ENCODE measurements at places on chromosomes 11 and 22.
A peak's percentile ranks its signal among the peaks of the same experiment; 100 is the strongest.

- peak; percentile 77 for DNase-seq
Measured at GRCh38 chr11:65491614-65492386, 7.0 kb upstream of the MALAT1 start.

- no peak for DNase-seq
Measured at GRCh38 chr11:13594044-13594443, 74.4 kb upstream of the FAR1 start.

- no peak for DNase-seq
Measured at GRCh38 chr22:31127181-31127772, 4.5 kb downstream of the INPP5J start.

DNA sequence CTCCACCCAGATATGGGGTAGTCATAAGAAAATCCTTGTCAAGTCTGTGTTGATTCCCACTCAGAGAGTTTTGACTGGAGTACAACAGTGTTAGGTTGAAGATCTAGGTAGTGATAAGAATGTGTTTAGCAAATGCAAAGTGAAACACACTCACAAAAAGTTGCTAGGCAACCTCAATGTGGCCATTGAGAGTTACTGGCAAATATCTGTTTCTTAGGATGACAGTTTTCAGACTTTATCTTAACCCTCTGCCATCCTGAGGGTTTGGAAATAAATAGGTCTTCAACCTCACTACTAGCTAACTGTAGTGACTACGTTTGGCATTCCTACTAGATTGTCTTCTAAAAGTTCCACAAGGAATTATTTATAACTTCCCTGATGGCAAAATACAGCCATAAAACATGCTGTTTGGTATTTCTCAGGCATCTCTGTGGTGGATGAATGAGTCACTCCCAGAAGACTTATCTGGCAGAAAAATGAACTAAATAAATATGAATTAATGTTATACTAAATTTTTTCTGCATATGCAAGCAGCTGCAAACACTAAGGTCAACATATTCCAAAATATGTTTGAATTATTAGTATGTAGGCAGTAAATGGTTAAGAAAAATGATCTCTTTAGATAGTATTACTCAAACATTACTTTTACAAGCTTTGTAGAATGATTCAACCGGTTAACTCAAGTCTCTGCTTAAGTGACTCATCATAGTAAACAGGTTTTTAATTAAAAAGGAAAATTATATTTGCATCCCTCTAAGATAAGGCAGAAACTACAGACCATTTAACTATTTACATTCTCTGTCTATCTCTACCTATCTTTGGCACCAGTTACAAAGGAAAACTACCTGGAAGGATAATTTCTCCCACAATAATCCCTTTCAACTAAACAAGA lies 17.1 kb upstream of the SYTL2 start:
- no peak for DNase-seq

- DNase-seq = no peak
Measured at GRCh38 chr22:39546889-39547586, 14.5 kb upstream of the RPS19BP1 start.

DNA sequence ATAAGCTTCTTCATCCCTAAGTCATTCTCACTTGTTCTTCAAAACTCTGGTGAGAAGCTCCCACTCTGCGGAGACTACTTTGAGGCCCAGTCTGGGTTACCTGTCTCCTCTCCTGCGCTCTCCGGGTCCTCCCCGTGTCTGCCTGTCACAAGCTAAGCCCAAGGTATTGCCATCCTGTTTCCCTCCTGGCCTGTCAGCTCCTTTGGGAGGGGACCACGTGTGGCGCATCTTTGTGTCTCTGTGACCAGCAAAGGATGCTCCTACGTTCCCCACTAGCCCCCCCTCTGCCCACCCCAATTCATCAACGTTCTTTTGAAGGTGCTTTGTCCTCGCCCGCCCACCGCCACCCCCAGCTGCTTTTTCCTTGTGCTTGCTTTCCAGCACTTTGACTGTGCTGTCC lies 31.8 kb upstream of the FBLN1 start:
- DNase-seq = no peak

GRCh38 chr11:118596224-118597146 lies 10.9 kb upstream of the PHLDB1 start:
- no peak for DNase-seq

DNA sequence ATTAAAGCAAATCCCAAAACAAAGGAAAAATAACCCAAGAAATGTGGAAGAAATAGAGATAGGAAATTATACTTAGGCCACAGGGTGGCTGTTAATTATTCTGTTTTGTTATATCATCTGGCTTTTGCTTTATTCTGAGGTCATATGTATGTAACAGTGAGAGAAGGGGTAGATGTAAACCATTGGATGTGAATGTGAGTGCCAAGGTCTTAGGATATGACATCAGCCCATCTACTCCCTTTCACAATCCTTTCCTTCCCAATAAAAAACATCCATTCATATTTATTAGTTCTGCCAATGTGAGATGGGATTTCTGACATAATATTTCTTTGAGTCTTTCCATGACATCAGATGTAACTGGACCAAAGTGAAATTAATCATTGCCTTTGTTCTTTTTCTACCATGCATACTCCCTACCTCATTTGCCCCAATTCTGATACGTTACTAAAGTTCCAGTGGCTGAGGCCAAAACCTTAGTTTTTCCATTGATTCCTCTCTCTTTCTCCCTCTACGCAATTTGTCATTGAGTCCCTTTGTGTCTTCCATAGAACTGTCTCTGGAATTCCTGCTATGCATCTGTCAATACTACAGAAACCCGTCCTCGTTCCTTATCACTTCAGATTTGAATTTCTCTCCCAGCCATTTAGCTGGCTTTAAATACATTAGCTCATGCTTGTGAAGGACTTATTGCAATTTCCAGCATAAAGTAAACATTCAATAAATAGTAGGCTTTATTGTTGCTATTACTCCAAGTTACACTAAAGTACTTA lies 170.3 kb downstream of the ARHGAP42 start:
- DNase-seq = no peak

DNA sequence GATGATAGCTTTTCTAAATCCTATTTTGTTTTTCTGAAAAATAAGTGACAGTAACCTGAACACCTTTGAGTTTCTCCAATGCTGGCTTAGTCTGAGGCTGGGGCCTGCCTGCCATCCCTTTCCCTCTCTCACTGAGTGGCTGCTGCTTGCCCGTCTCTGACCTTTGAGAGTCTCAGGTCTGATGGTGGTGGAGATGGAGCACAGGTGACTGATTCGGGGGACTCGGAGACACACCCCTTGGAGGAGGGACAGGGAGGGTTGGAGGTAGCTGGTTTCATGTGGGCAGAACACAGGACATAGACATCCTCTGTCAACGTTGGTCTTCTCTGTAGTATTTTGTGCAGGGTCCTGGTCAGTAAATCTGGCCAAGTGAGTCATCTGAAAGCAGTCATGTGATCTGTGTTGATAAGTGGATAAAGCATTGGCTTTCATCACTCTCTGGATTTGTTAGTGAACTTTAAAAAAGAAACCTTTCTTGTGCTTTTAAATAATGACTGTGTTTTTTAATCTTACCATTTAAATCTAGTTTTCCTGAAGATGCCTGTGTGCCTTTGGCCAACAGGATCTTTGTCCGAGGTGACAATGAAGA lies 47.1 kb upstream of the CLDN5 start:
- DNase-seq = no peak

DNA sequence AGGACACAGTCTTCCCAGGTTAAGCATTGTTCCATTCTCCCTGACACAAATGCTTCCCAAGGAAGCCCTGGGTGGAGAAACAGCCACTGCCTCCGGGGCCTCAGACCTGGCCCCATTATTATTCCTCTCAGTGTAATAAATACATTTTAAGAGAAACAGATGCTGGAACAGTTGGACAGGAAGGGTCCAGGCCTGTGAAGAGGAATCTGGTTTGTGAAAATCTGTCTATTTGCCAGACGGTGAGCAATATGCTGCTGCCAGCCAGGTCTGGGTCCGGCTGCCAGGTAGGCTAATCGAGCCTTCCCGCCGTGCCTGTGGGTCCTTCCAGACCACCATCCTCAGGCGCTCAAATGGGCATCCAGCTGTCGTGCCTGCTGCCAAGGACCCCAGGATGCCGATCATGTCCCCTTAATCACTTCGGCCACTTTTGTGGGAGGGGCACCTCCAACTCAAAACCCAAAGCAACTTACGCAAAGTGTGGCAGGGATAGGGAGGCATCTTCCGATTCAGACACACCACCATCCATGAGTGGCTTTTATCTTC lies 528.4 kb downstream of the MIAT start:
- no peak for DNase-seq

GRCh38 chr11:842370-843002 lies at the start of the genes POLR2L and TSPAN4:
TSS of gene POLR2L (minus strand) at chr11:842529. CDS start at chr11:842508, 21 bp downstream.
TSS of gene TSPAN4 (plus strand) at chr11:842852. CDS start at chr11:850305, 7,453 bp downstream.
- peak; percentile 92 for DNase-seq

DNA sequence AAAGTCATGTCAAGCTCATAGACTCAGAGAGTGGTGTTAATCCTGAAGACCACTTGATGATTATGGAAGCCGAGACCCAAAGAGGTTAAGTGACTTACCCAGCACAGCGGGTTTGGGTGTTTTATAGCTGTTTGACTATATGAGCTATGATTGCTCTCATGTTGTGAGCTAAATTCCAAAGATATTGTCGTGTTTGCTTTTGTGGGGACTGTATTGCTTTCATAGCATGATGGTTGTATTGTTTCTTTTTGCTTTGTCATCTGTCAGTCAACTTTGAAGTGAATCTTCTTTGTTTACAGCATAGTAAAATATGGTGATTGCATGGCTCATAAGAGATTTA lies 23.7 kb downstream of the NF2 start:
- DNase-seq = no peak

GRCh38 chr22:37823134-37823985 lies at the start of gene GALR3:
TSS of gene GALR3 (plus strand) at chr22:37823382. CDS start at chr22:37823407, 25 bp downstream.
- no peak for DNase-seq

DNA sequence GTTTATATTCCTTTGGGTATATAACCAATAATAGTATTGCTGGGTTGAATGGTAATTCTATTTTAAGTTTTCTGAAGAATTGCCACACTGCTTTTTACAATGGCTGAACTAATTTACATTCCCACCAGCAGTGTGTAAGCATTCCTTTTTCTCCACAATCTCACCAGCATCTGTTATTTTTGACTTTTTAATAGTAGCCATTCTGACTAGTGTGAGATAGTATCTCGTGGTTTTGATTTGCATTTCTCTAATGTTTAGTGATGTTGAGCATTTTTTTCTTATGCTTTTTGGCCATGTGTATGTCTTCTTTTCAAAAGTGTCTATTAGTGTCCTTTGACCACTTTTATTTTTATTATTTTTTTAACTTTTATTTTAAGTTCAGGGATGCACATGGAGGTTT lies 275.3 kb downstream of the METTL15 start:
- DNase-seq = no peak

- no peak for DNase-seq
Measured at GRCh38 chr11:117820071-117820470, 4.5 kb downstream of the FXYD2 start.

DNA sequence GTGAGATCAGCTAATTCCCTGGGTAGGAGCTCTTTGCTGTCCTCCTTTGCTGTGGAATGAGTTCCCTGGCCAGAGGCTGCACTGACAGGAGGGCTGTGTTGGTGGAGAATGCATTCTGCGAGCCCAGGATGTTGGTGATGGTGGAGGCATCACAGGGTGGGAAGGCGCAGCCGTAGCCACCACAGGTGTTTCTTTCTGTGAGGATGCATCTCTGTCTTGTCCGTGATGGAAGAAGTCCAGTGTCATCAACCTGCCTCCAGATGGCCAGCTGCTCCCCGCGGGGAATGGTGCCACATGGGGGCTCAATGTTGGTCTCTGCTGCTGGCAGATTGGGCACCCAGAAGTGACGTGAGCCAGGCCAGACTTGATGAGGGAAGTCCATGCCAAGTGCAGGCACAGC lies 972.1 kb downstream of the TBC1D22A start:
- no peak for DNase-seq

DNA sequence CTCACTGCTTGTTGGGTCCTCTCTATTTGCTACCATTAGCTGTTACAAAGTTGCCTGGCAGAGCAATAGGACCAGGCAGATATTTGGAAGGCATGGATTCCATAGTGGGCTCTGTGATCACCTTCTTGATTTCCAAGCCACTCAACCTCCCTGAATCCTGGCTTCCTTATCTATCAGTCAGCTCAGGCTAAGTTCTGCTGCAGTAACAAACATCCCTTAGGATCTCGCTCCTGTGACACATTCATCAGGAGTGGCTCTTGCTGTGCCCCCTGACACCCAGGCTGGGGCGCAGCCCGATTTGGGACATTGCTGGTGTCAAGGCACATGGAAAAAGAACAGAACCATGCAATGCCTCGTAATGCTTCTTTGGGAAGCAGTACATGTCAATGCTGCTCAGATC lies 503.9 kb downstream of the TBC1D22A start:
- DNase-seq = no peak

DNA sequence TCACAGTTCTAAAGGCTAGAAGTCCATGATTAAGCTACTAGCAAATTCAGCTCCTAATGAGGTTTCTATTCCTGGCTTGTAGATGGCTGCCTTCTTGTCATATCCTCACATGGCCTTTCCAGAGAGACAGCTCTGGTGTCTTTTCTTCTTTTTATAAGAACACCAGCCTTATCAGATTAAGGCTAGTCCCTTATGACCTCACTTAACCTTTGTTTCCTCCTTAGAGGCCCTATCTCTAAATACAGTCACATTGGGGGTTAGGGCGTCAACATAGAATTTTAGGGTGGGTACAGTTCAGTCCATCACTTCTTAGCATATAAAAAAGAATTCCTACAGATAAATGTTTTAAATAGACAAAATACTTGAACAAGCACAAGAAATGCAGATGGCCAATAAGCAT lies 18.2 kb upstream of the CLPB start:
- DNase-seq = no peak

GRCh38 chr11:122181372-122181771 lies 65.4 kb upstream of the BLID start:
- no peak for DNase-seq

GRCh38 chr11:59271247-59271755 lies 58.6 kb upstream of the MPEG1 start:
- no peak for DNase-seq

GRCh38 chr22:39470451-39471291 lies 13.9 kb downstream of the MGAT3 start:
- DNase-seq = no peak

GRCh38 chr11:115941481-115941993 lies 437.3 kb upstream of the CADM1 start:
- no peak for DNase-seq

DNA sequence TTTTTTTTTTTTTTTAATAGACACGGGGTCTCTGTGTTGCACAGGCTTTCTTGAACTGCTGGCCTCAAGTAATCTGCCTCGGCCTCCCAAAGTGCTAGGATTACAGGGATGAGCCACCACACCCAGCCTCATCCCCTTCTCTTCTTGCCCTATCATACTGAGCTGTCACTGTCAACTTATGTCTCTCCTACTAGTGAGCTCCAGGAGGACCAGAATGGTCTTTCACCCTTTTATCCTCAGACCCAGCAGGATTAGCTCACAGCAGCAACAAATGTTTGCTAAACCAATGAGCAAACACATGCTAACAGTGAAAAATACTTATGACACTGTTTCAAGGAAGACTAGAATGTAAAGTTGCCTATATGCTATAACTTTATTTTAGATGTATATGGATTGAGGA lies 6.4 kb upstream of the NXF1 start:
- no peak for DNase-seq

DNA sequence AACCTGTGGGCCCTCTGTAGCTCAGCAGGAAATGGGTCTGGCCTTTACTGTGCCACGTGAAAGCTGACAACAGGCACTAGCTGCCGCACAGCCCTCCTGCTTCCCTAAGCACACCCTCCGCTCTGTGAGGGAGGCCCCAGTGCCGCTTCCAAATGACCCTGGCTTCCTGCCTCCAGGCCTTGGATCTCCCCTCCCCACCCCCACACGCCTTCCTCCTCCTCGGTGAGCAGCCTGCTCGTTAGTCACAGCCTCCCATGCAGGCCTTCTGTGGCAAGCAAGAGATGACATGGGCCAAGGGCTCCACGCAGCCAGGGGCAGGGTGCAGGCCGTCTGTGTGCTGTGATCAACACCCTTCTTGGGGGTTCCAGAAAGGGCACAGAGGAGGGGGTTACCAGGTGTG lies 15.3 kb upstream of the RASL10A start:
- DNase-seq = peak; percentile 48

- DNase-seq = no peak
Measured at GRCh38 chr11:64799256-64799622, 3.8 kb downstream of the MAP4K2 start.

All from femur (tissue), 1 donor.